ENCODE measurements at places on chromosomes 1 and 21. TPM values are rescaled to one million over a fixed set of nuclear protein-coding genes. Genes with fewer than 3 reads are reported as not detected.

DNA sequence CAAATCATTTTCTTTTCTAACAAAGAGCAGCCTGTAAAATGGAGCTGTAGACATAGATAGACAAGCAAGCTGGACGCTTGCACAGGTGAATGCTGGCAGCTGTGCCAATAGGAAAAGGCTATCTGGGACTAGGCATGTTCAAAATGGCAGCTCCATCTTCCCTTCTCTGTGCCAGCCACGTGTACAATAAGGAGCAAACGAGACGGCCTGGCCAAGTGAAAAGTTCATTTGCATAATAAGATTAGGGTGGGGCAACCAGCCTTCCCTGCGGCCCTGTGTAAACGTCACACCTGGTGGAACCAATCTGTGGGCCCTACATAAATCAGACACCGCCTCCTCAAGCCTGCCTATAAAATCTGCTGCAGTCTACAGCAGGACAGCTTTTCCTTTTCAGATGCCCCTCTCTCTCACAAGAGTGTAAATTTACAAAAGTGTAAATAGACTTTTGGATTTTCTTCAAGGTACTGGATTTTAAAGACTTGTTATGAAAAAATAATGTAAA is 16.6 kb upstream of the EDEM3 start:
- H3K4me3 ChIP-seq = no peak overlapping the region
- no peak overlapping the region for H3K27ac ChIP-seq
- DNase-seq = no peak
- H3K27me3 ChIP-seq = no peaks in the 10 kb centered on the region

The NBPF4 gene
- total RNA-seq = not detected

DNA sequence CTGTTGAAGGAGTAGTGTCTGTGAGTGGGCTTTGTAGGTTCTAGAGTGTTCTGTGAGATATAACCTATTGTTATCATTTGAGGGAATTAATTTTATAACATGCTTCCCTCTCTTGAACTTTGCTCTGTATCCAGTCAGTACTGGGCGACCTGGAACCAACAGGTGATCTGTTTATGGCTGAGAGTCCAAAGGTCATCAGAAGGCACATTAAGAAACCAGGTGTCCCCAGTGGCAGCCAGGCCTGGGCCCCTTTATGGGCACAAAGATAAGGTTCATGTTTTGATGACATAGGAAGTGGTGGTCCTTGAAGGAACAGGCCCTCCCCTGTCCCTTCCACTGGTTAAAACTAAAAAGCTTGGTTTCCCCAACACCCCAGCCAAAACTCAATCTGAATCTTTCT is 61.1 kb downstream of the FHAD1 start:
- H3K27me3 ChIP-seq = peaks cover 4% of the 10 kb centered on the region
- H3K4me3 ChIP-seq = no peak overlapping the region
- peaks cover 19% of the 10 kb centered on the region for H3K36me3 ChIP-seq
- H3K4me1 ChIP-seq = no peaks in the 10 kb centered on the region

- H3K36me3 ChIP-seq = no peaks in the 10 kb centered on the region
- peaks cover 2% of the 10 kb centered on the region for H3K27me3 ChIP-seq
- H3K4me3 ChIP-seq = no peak overlapping the region
- H3K27ac ChIP-seq = no peak overlapping the region
- no peak for DNase-seq
- peaks cover 2% of the 10 kb centered on the region for H3K4me1 ChIP-seq
Measured at GRCh38 chr21:31260790-31261189, 83.3 kb downstream of the TIAM1 start.

- no peaks in the 10 kb centered on the region for H3K27me3 ChIP-seq
- DNase-seq = no peak
- H3K4me1 ChIP-seq = no peaks in the 10 kb centered on the region
- H3K4me3 ChIP-seq = no peak overlapping the region
- H3K27ac ChIP-seq = no peak overlapping the region
- H3K36me3 ChIP-seq = no peaks in the 10 kb centered on the region
Measured at GRCh38 chr1:96358057-96358456, 363.5 kb upstream of the PTBP2 start.

GRCh38 chr21:30947141-30947540 is 65.8 kb upstream of the KRTAP11-1 start:
- no peaks in the 10 kb centered on the region for H3K36me3 ChIP-seq
- no peaks in the 10 kb centered on the region for H3K4me1 ChIP-seq
- H3K27ac ChIP-seq = no peak overlapping the region
- DNase-seq = no peak
- H3K27me3 ChIP-seq = no peaks in the 10 kb centered on the region
- H3K4me3 ChIP-seq = no peak overlapping the region

DNA sequence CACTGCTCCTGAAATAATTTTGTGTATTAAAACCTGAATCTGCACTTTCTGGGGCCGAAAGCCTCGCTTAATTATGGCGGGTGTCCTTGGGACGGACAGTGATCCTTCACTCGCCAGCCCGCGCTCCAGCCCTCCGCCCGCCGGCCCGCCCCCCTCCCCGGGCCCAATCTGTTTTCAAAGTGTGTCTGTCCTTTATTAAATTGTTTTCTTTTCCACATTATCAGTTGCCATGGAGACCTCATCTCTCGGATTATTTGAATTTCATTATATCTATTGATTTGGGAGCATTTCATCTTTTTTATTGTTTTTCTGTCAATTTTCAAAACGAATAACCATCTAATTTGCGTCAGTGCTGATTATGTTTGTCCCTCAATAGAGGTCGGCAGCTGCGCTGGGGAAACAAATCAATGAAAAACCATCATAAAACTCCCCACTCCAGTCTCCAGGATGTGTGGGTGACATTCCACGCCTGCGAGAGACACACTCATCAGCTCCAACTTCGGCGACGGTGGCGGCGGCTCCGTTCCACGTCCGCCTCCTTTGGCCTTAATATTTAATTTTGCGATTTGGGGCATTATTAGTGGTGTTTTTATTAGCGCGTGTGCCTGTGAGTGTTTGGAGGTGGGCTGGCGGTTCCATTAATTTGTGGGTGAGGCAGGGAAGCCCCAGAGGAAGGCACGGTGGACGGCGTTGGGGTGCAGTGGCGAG is 123.9 kb downstream of the CASZ1 start:
- H3K4me1 ChIP-seq = peaks cover 34% of the 10 kb centered on the region
- H3K4me3 ChIP-seq = peak overlapping the region; percentile 70
- peaks cover 7% of the 10 kb centered on the region for H3K27me3 ChIP-seq
- peak overlapping the region; percentile 71 for H3K27ac ChIP-seq
- DNase-seq = no peak

GRCh38 chr1:208757846-208758245 is 513.7 kb upstream of the PLXNA2 start:
- H3K4me1 ChIP-seq = no peaks in the 10 kb centered on the region
- H3K4me3 ChIP-seq = no peak overlapping the region
- H3K27me3 ChIP-seq = peaks cover 2% of the 10 kb centered on the region
- DNase-seq = no peak
- H3K36me3 ChIP-seq = no peaks in the 10 kb centered on the region

DNA sequence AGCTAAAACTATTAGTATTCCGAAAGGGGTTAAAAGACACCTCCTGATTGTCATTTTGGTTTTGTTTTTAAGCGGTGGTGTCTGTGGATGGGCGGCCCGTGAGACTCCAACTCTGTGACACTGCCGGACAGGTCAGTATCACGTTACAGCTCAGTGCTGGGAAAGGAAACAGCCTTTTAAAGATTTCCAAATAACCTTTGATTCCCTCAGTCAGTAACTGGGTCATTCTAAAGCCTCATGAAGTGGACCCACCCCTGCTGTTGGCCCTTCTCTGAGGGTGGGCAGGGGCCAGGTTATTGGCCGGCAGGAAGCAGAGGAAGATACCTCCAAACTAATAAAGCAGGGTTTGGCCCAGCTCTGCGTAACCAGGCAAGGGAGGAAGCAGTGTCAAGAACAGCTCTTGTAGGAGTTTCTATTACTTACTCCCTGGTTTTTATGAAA is 2.3 kb downstream of the RHOU start:
- peaks cover 37% of the 10 kb centered on the region for H3K4me1 ChIP-seq
- H3K4me3 ChIP-seq = peak overlapping the region; percentile 98
- H3K27ac ChIP-seq = peak overlapping the region; percentile 41
- peaks cover 15% of the 10 kb centered on the region for H3K36me3 ChIP-seq
- H3K27me3 ChIP-seq = peaks cover 4% of the 10 kb centered on the region

DNA sequence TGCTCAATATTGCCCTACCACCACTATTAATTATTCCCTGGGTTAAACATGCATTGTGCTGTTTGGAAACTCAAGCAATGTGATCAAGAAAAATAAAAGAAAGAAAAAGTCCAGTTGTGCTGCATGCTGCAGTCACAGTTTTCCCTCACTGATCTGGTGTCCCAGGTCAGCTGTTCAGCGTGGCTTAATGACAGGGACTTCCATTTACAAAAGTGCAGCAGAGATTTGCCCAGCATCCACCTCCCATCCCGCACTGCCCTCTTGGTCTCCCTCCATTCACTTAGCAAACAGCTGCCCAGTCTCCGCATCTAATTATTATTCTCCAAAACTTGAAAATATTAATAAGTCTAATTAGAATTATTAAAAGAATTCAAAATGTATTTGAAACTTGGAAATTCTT is 2.0 kb upstream of the OR2T4 start:
- no peaks in the 10 kb centered on the region for H3K4me1 ChIP-seq
- H3K4me3 ChIP-seq = no peak overlapping the region
- peaks cover 6% of the 10 kb centered on the region for H3K36me3 ChIP-seq
- peaks cover 1% of the 10 kb centered on the region for H3K27me3 ChIP-seq
- H3K27ac ChIP-seq = no peak overlapping the region
- DNase-seq = no peak

DNA sequence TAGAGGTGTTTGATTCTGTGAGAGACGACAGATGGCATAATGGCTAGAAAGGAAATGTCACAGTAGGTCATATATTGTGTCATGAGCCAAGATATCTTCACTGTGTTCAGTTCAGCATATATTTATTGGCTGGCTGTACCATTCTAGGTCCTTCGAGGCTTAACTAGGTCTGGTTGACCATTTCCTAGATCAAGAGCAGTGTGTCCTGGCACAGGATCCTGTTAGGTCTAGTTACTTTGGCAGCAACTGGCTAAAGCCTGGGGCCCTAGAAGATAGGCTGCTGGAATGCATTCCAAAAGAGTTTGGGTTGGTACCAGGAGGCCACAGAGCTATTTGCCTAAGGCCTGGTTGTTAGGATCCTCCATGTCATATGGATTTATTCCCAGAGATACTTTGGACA is 20.9 kb downstream of the ZBTB40 start:
- no peaks in the 10 kb centered on the region for H3K36me3 ChIP-seq
- no peak overlapping the region for H3K27ac ChIP-seq
- no peak overlapping the region for H3K4me3 ChIP-seq

- H3K36me3 ChIP-seq = peaks cover 5% of the 10 kb centered on the region
- no peak overlapping the region for H3K4me3 ChIP-seq
- H3K27ac ChIP-seq = no peak overlapping the region
- peaks cover 2% of the 10 kb centered on the region for H3K27me3 ChIP-seq
- DNase-seq = no peak
Measured at GRCh38 chr1:211113566-211113965, 20.4 kb downstream of the KCNH1 start.

- H3K4me1 ChIP-seq = peaks cover 3% of the 10 kb centered on the region
- H3K36me3 ChIP-seq = no peaks in the 10 kb centered on the region
- H3K27me3 ChIP-seq = peaks cover 3% of the 10 kb centered on the region
- no peak overlapping the region for H3K27ac ChIP-seq
- no peak for DNase-seq
- H3K4me3 ChIP-seq = no peak overlapping the region
Measured at GRCh38 chr1:46515576-46515975, 25.9 kb downstream of the DMBX1 start.

The ITLN2 gene
- not detected for total RNA-seq

The CELA3B gene
- not detected for total RNA-seq

DNA sequence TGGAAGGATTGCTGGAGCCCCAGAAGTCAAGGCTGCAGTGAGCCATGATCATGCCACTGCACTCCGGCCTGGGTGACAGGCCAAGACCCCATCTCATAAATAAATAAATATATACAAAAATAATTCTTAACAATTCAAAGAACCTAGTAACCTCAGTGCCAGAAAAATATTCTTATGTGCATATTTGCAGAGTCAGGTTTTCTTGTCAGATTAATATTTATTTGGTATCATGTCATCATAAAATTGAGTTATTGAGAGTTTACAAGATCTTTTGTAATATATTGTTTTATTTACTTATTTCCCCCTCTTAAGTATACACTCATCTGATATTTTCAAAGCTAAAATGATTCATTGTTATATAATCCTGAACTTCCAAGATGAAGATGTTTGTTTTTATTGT is 24.5 kb upstream of the AGL start:
- H3K36me3 ChIP-seq = no peaks in the 10 kb centered on the region
- H3K4me1 ChIP-seq = no peaks in the 10 kb centered on the region
- no peak overlapping the region for H3K4me3 ChIP-seq
- DNase-seq = no peak
- H3K27ac ChIP-seq = no peak overlapping the region

DNA sequence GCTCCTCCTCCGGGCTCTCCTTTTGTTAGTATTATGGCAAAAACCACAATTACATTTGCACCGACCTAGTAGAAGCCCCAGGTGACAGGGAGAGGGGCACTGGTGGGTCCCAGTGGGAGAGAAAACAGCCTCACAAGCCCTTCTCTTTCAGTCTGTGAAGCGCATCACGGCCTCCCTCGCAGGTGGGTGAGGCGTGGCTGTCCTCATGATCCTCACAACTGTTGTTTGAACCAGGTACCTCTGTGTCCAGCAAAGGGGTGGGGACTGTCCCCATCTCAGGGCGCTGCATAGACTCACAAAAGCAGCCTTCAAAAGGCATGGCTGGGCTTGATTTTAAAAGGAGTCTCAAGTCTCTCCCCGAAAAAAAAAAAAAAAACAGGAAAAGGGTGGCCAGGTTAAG is 7.9 kb upstream of the C2CD2 start:
- peaks cover 7% of the 10 kb centered on the region for H3K36me3 ChIP-seq
- H3K4me1 ChIP-seq = peaks cover 17% of the 10 kb centered on the region
- H3K27ac ChIP-seq = no peak overlapping the region

DNA sequence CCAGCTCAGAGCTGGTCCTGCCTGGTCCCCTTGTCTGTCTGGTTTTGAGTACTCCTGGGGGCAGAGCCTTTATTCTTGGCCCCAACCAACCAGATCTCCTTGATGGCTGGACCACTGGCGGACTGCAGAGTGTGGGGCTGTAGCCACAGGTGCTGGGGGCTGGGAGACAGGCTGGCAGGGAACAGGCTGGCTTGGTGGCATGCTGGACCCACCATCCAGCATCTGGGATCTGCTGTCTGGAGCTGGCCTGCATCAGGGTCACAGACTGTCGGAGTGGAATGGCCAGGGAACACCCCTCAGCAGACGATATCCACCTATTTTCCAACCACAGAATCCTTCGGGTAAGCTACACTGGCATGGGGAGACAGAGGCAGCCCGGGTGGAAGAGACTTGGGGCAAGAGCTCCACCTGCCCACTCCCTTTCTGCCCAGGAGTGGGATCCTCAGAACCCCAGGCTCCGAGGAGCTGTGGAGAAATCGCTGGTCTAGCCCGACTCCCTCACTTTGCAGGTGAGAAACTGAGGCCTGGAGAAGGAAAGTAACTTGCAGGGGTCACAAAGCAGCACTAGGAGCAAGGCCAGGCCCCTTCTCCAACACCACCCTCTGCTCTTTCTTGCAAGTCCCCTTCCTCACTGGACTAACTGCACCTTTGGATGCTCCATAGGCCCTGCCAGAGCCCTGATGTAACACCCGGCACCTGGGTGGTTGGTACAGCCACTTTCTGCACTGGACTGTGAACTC is 40.6 kb downstream of the TNNT2 start:
- H3K27ac ChIP-seq = no peak overlapping the region
- H3K27me3 ChIP-seq = peaks cover 5% of the 10 kb centered on the region
- peak; percentile 9 for DNase-seq
- H3K4me3 ChIP-seq = no peak overlapping the region

GRCh38 chr1:19312782-19313635 is 883 bp downstream of the SLC66A1 start:
- H3K27me3 ChIP-seq = peaks cover 9% of the 10 kb centered on the region
- peak overlapping the region; percentile 87 for H3K4me3 ChIP-seq
- no peaks in the 10 kb centered on the region for H3K36me3 ChIP-seq

- no peak for DNase-seq
- H3K36me3 ChIP-seq = peaks cover 5% of the 10 kb centered on the region
- no peak overlapping the region for H3K27ac ChIP-seq
- peaks cover 8% of the 10 kb centered on the region for H3K4me1 ChIP-seq
- no peaks in the 10 kb centered on the region for H3K27me3 ChIP-seq
Measured at GRCh38 chr1:220810963-220811362, 24.2 kb downstream of the MTARC1 start.

All from glutamatergic neuron (in vitro differentiated cells).